ENCODE measurements at places on chromosomes 1 and 21.

DNA sequence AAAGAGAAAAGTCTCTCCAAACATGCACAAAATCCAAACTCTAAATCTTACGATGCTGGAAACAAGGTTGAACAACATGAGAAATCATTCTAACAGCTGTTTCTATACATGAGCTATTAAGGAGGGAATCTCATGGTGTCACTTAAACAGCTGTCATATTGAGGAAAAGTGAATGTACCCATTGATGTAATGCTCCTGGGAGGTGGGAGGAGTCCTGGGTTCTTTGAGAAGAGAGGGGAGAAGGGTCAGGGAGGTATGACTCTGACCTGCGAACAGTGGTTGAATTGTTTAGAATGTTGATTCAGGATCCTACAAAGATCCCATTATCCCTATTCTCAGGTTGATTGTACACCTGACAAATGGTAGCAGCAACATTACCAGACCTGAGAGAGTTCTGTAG is 49.3 kb downstream of the ZC3H11B start:
- DNase-seq, result no peak

DNA sequence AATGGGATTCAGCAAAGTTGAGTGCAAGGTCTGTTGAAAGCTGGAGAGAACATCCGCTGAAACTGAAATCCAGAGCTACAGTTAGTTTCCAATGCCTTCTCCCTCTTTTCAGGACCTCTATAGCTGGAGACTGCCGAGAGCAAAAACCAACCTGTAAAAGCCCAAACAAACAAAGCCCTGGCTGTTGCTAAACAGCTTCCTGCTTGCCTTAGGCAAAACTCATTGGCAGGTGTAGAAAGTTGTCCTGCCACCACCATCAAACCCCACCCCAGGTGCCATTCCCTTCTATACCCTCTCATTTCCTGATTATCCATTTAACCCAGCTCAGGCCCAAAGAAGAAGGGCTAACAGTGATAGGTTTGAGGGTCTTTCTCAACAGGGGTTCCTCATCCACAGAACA is 24.7 kb downstream of the SCYL3 start:
- DNase-seq, result no peak

GRCh38 chr1:203475012-203475981 is at the start of gene PRELP:
Gene PRELP, plus strand, starts transcription at chr1:203475806. Its CDS starts 7,379 bp downstream, at chr1:203483185.
- peak; percentile 47 for DNase-seq

GRCh38 chr1:94504601-94505000 is 37.0 kb downstream of the F3 start:
- no peak for DNase-seq

DNA sequence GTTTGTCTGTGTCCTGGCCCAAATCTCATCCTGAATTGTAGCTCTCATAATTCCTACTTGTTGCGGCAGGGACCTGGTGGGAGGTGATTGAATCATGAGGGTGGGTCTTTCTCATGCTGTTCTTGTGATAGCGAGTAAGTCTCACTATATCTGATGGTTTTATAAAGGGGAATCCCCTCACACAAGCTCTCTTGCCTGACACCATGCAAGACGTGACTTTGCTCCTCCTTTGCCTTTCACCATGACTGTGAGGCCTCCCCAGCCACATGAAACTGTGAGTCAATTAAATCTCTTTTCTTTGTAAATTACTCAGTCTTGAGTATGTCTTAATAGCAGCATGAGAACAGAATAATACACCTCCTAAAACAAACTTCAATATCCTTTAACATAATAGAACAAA is 1065.6 kb downstream of the PLA2G4A start:
- no peak for DNase-seq

- DNase-seq, result no peak
Measured at GRCh38 chr1:33050221-33051076, 13.8 kb upstream of the AK2 start.

DNA sequence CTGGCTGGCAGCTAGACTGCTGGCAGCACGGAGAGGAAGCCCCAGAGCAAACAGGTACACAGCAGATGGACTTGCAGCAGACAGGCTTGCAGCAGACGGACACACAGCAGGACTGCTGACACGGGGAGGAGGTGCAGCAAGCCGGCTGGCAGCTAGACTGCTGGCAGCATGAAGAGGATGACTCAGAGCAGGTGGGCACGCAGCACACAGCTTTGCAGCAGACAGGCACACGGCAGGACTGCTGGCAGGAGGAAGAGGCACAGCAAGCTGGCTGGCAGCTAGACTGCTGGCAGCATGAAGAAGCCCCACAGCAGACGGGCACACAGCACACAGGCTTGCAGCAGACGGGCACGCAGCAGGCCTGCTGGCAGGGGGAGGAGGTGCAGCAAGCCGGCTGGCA is 498 bp downstream of the KRTAP10-2 start:
- peak; percentile 9 for DNase-seq

Measured in heart left ventricle (tissue), 16 donors.